Smooth muscle cell of bladder (primary cell): ENCODE measurements at places on chromosomes 4 and X. TPM values are rescaled to one million over a fixed set of nuclear protein-coding genes. Genes with fewer than 3 reads are reported as not detected.

KLHL13 gene
- total RNA-seq: 39.1 and 55.6 TPM in 2 replicates

GRID2 gene
- not detected in 2 replicates for total RNA-seq

CTAG2 gene
- total RNA-seq: not detected in 2 replicates

PIM2 gene
- total RNA-seq: 1.3 and 2.7 TPM in 2 replicates

MAGEA2B gene
- total RNA-seq: not detected in 2 replicates

PPP2R2C gene
- not detected in 2 replicates for total RNA-seq

RTL9 gene
- total RNA-seq: under 0.01 and 0.14 TPM in 2 replicates

MAGEB10 gene
- not detected in 2 replicates for total RNA-seq

TLR3 gene
- 2.0 and 2.7 TPM in 2 replicates for total RNA-seq

NDST3 gene
- 0.09 TPM in 1 of 2 replicates, not detected in the other for total RNA-seq

PRDX4 gene
- 215 and 248 TPM in 2 replicates for total RNA-seq

SULT1E1 gene
- total RNA-seq: 0.09 and 0.14 TPM in 2 replicates

CFAP47 gene
- total RNA-seq: under 0.01 and 0.37 TPM in 2 replicates

PABPC5 gene
- 1.1 and 1.6 TPM in 2 replicates for total RNA-seq

LRP2BP gene
- 0.28 and 0.55 TPM in 2 replicates for total RNA-seq

GNRHR gene
- total RNA-seq: not detected in 2 replicates

SUPT20HL1 gene
- total RNA-seq: 0.14 and 0.28 TPM in 2 replicates

RGS12 gene
- 12.4 and 14.0 TPM in 2 replicates for total RNA-seq

GLRA3 gene
- total RNA-seq: 0.14 TPM in 1 of 2 replicates, not detected in the other

GATA1 gene
- total RNA-seq: not detected in 2 replicates

FAM9C gene
- total RNA-seq: under 0.01 and 0.18 TPM in 2 replicates

ADGRL3 gene
- total RNA-seq: 0.09 and 0.28 TPM in 2 replicates

MGARP gene
- total RNA-seq: 19.2 and 31.9 TPM in 2 replicates

MMRN1 gene
- total RNA-seq: 0.14 and 0.28 TPM in 2 replicates

TMPRSS11E gene
- not detected in 2 replicates for total RNA-seq

HADH gene
- total RNA-seq: 4.7 and 6.1 TPM in 2 replicates

GABRB1 gene
- total RNA-seq: 0.18 TPM in 1 of 2 replicates, not detected in the other

RHOXF2B gene
- under 0.01 TPM in 1 of 2 replicates, not detected in the other for total RNA-seq

GAK gene
- total RNA-seq: 49.6 and 59.4 TPM in 2 replicates

ABCE1 gene
- 66.6 and 89.2 TPM in 2 replicates for total RNA-seq

AFP gene
- total RNA-seq: 0.55 and 0.85 TPM in 2 replicates

H2BW2 gene
- not detected in 2 replicates for total RNA-seq

COL4A6 gene
- 4.2 and 13.4 TPM in 2 replicates for total RNA-seq

FOXO4 gene
- total RNA-seq: 4.6 and 6.7 TPM in 2 replicates

MAGEA3 gene
- not detected in 2 replicates for total RNA-seq

STBD1 gene
- 7.0 and 10.9 TPM in 2 replicates for total RNA-seq

PDCL2 gene
- not detected in 2 replicates for total RNA-seq

SUPT20HL2 gene
- total RNA-seq: 0.09 and 0.14 TPM in 2 replicates

SLC6A14 gene
- total RNA-seq: under 0.01 TPM in 1 of 2 replicates, not detected in the other

EGF gene
- total RNA-seq: 0.37 and 0.43 TPM in 2 replicates

PLXNB3 gene
- total RNA-seq: 1.3 and 3.9 TPM in 2 replicates

ASB9 gene
- total RNA-seq: 0.55 and 0.57 TPM in 2 replicates

CXCL8 gene
- total RNA-seq: 29.5 and 107 TPM in 2 replicates

LNX1 gene
- 1.7 and 6.5 TPM in 2 replicates for total RNA-seq

F8A2 gene
- not detected in 2 replicates for total RNA-seq

DCAF8L2 gene
- total RNA-seq: under 0.01 TPM in 1 of 2 replicates, not detected in the other

RPA4 gene
- 0.71 and 0.74 TPM in 2 replicates for total RNA-seq

MTMR8 gene
- total RNA-seq: not detected in 2 replicates

SCML2 gene
- total RNA-seq: 0.65 and 0.71 TPM in 2 replicates

APEX2 gene
- total RNA-seq: 3.6 and 4.0 TPM in 2 replicates
